ENCODE measurements at places on chromosomes 5 and 9.
A peak's percentile ranks its signal among the peaks of the same experiment; 100 is the strongest.

GRCh38 chr5:110916381-110917049, 155.0 kb upstream of the TSLP start:
- DNase-seq = no peak

DNA sequence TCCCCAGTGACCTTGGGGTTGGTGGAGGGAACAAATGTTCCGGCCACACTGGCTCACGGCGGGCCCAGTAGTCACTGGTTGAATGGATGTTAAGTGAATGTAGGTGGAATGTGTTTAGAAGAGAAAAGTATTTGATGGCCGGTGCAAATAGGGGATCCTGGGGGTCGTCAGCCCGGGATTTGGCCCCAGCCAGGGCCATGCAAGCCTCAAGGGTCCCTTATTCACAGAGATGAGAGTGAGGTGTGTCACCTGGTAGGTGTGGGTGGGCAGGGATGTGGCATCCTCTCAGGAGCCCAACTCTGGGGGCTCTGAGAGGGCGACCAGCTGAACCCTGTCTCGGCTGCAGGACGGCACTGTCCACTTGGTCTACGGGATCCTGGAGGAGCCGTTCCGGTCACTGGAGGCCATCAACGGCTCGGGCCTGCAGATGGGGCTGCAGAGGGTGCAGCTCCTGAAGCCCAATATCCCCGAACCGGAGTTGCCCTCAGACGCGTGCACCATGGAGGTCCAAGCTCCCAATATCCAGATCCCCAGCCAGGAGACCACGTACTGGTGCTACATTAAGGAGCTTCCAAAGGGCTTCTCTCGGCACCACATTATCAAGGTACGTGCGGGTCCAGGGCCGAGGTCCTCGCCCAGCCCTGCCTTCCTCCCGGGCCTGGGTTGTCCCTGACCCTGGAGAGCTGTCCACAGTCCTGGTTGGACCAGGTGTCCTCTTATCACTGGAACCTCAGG, 5.9 kb downstream of the DBH start:
- no peak for DNase-seq

DNA sequence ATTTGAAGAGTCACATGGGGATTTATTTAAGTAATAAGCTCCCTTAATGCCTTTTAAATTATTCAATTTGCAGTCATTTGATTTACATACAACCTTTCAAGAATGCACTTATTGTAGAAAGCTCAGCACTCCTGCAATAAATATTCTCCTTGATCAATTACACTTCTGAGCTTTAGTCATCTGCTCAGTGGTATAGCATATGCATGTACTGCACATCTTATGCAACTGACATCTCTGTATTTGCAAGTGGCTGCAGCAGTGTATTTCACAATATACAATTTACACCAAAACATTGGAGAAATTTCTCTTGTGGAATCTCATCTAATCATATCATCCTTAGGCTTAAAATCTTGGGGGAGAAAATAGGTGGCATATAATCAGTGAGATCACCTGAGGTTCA, 325.7 kb downstream of the SLF1 start:
- no peak for DNase-seq

GRCh38 chr9:133116346-133117231, 4.5 kb downstream of the RALGDS start:
- no peak for DNase-seq

- no peak for DNase-seq
Measured at GRCh38 chr9:131087354-131087893, 8.9 kb upstream of the AIF1L start.

DNA sequence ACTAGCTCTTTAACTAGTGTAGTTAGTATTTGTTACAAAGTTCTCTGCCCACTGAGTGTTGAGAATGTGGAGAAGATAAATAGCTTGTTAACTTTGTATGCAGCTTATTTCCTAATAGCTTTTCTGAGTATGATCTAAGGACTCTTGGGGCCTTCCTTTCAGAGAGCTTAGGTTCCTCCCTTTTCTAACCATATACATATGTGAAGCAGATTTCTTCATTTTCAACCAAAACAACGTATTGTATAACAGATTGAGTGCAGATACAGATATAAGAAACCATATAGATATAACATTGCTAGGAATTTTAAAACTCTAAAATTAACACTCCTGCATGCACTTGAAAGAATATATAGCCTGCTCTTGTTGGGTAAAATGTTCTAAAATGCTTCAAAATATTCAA, 70.4 kb downstream of the SCAMP1 start:
- DNase-seq = no peak

- DNase-seq = peak; percentile 0
Measured at GRCh38 chr5:76180814-76181805, 97.9 kb downstream of the SV2C start.

DNA sequence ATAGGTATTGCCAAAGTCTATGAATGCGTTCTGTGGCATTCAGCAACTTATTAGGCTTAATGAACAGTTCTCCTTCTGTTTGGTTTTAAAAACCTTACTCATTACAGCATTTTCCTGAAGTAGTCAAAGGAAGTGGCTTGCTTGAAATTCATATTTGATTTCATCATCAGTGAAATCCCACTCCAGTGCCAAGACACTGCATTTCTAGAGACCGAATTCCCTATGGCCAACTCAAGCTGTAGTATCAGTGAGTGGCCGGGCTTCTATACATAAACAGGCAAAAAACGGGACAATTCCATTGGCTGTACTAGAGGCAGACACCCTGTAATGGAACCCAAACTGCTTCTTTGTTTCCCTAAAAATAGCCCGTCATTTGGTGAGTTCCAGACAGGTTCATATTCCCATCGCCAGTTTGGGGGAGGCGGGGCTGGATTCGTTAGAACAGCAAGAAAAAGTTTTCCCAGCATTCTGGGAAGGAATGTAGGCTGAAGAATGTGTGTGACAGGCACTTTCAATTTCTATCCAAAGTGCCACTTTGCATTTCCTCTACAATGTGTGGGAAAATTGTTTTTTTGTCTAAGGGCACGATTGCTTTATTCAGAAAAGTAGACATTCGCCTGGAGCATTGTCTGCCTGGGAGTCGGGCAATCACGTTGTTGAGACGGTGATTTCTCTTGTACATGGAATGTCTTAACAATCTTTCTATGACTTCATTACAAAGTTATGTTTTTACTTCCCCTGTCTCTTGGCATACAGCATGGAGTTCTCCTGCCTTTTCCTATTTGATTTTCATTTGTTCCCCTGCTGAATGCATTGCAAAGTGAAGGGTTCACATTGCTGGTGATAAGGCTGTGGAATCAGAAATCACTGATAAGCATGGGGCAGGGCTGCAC, 141.8 kb upstream of the MAST4 start:
- DNase-seq = no peak

DNA sequence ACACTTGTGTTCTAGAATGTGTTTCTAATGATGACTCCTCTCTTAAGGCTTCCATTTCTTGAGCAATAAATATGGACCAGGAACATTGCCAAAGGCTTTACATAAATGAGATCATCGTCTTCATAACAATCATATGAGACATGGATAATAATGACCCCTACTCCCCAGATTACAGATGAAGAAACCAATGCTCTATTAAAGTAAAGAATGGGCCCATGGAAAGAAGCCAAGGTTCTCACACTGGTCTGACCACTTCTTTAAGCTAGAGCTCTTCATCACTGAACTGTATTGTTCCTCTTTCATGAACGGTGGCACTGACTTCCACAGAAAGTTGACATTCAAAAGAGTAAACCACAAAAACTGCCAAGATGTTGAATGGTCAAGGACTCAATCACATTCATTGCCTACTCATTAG, 65.3 kb downstream of the MARCHF3 start:
- DNase-seq = no peak

DNA sequence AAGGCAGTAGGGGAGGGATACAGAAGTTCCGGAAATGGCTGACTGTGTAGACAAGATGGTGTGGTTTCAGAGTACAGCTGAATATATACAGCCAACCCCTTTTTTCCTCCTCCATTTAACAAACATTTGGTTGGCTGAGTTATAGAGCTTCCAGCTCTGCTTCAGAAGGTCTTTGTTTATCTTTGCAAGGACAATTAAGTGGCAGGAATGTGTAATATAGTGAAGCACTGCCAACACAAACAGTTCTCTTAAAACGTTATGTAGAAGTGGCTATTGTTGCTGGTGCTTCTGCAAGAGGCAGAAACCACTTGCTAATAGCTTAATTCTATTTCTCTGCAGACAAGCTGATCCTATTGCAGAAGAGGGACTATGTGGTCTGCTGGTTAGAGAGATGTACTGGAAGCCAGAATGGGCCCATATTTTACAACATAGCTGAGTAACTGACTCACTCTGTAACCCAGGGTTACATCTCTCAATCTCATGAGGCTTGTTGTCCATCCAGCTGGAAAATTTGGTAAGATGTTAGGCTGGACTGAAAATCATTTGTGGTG, 62.7 kb upstream of the OSMR start:
- DNase-seq = no peak

- no peak for DNase-seq
Measured at GRCh38 chr5:36660397-36661049, 54.1 kb downstream of the SLC1A3 start.

- no peak for DNase-seq
Measured at GRCh38 chr5:139223481-139223880, 25.3 kb upstream of the SIL1 start.

- no peak for DNase-seq
Measured at GRCh38 chr9:137219757-137220316, 2.2 kb downstream of the RNF208 start.

GRCh38 chr9:81782313-81782995, 93.1 kb upstream of the TLE1 start:
- DNase-seq = no peak

DNA sequence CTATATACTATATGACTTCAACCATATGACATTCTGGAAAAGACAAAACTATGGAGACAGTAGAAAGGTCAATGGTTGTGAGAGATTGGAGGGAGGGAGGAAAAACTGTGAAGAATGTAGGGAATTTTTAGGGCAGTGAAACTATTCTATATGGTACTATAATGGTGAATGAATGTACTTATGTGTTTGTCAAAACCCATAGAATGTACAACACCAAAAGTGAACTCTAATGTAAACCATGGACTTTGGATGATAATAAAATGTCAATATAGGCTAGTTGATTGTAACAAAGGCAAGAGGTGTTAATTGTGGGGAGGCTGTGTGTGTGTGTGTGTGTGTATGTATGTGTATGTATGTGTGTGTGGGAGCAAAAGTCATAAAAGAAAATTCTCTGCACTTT, 10.8 kb upstream of the STOM start:
- no peak for DNase-seq

GRCh38 chr5:93385655-93386054, 195.4 kb downstream of the NR2F1-AS1 start:
- DNase-seq = no peak

DNA sequence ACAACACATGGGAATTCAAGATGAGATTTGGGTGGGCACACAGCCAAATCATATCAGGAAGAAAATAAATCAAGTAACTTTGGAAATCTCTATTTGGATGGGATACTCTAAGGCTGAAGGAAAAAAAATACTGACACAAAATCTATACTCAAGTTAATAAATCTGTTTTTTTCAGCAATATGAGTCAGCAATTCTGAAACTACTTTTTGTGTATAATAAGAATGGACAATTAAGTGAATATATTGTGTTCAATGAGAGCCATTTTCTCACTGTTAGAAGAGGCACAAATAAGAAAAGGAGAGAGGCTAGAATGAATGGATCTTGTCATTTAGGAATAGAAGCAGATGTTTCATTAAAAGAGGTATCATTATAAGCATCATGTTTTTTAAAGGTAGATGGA, 651.0 kb downstream of the TAF11L14 start:
- DNase-seq = no peak

DNA sequence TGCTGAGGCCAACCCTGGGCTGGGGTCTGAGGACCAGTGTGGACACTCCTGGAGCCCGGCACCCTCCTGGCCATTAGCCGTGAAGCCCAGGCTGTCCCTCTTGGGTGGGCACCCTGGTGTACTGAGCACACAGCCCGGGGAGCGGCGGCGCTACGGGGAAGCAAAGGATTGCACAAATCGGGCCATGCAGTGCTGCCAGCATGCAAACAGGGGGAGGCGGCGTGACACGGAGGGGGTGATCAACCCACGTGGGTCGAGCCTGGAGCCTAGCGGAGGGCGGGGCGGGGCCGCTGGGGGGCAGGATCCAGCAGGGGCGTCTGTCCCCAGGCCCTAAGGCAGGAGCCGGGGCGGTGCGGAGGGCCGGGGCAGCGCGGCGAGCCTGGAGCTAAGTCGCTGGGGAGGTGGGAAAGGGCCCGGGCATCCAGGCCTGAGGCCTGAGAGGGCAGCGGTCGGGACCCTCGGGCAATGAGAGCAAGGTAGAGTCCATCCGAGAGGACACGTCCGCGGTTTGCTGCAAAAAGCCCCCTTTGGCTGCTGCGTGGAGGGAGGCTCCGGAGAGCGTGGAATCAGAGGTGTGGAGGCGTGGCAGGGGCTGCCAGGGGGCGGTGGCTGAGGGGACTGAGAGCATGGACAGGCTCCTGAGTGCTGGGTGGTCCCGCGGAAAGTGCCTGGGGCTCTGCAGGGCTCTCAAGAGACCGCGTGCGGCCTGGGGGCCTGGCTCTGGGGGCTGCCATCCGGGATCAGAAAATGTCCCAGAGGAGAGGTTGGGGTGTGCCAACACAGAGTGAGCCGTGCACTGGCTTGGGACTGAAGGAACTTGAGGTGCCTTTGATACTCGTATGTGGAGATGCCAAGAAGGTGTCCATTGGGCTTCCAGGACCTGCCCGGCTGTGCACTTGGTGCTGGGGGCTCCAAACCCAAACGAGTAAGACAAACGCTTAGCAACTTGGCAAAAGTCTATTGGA, 94.2 kb downstream of the BARX1 start:
- no peak for DNase-seq

GRCh38 chr9:17481565-17481964, 97.3 kb upstream of the SH3GL2 start:
- DNase-seq = no peak

DNA sequence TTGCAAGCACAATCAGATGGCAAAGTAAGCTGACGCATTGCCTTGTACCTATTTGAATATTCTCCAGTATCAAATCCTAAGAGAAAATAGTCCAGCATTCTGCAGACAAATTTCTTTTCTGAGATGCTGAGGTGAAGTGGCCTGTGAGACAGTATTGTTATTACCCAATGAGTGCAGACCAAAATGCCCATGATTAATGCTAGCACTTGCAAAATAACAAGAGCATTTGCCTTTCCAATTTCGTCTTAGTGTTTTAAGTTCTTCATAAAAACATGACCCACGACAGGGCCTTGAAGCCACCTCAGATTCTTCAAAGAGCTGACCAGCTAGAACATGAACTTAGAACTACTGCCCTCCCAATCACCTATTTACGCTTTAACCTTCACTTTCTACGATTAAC, 2.6 kb upstream of the IQGAP2 start:
- no peak for DNase-seq

Data from stimulated activated CD8-positive, alpha-beta memory T cell treated with anti-CD3 and anti-CD28 coated beads, Interleukin-7, amount 100 ng/mL, for 4 hours (primary cell).